ENCODE measurements at places on chromosomes 1 and 21.

GRCh38 chr1:202193614-202194327, at the start of gene LGR6:
TSS of gene LGR6 (plus strand) at chr1:202193799. CDS start at chr1:202193990, 191 bp downstream.
- DNase-seq = no peak

DNA sequence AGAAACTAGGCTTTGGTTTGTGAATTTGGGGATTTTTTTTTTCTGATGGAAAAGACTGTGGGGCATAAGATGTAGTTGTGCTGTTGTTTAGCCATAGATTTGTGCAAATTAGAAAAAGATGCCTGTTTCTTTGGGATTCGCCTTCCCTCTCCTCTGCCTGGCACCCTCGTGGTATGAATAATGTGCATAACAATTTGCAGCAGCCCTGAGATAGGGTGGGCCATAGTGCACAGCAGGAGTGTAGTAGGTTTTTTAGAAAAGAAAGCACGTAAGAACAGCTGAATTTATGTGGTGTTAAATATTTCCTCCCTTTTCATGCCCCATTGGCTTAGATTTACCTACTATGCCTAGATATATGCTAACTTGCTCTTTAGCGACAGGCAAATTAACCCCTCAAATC, 158.9 kb downstream of the PTGER3 start:
- no peak for DNase-seq

- DNase-seq = peak; percentile 85
These were observed 3.1 kb downstream of the SMIM1 start for GRCh38 chr1:3775490-3776230.

- no peak for DNase-seq
These were observed 156.3 kb downstream of the SNX7 start for GRCh38 chr1:98817821-98818220.

- no peak for DNase-seq
These were observed 745 bp downstream of the RCSD1 start for GRCh38 chr1:167630568-167631385.

Data from GM12892 (cell line).